ENCODE measurements at places on chromosomes 12 and 14.

GRCh38 chr12:124227951-124228711, 66.8 kb upstream of the RFLNA start:
- no peak for DNase-seq

DNA sequence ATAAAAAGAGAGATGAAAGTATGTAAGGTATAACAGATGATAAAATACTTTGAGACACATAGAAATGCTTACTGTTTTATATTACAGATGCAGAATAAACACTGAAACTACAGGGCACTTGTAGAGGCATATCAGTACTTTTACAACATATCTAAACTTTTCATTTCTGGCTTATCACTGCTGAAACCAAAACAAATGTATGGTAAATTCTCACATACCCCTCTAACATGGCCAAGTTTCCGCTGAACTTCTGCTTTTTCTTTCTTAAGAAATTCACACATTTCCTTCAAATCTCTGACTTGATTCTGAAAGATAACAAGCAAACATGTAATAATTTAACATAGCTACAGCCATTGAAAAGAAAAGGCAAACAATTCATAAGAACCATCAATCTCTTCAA, 33.3 kb upstream of the C12orf50 start:
- no peak for DNase-seq

GRCh38 chr12:13471471-13471870, 274.9 kb downstream of the EMP1 start:
- DNase-seq, result no peak

DNA sequence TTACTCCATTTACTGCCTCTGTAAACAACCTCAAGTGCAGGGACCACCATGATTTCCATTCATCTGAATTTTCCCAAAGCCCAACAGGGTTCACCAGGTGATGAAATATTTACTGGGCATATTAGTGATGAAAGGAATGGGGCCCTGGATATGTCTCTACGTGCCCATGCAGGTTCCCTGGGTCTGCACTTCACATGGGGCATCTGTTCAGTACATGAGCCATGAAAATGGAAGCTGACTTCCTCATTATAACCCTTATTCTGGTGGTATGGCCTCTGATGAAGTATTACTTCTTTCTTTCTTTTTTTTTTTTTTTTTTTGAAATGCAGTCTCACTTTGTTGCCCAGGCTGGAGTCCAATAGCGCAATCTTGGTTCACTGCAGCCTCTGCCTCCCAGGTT, 26.5 kb upstream of the CORO1C start:
- DNase-seq, result no peak

DNA sequence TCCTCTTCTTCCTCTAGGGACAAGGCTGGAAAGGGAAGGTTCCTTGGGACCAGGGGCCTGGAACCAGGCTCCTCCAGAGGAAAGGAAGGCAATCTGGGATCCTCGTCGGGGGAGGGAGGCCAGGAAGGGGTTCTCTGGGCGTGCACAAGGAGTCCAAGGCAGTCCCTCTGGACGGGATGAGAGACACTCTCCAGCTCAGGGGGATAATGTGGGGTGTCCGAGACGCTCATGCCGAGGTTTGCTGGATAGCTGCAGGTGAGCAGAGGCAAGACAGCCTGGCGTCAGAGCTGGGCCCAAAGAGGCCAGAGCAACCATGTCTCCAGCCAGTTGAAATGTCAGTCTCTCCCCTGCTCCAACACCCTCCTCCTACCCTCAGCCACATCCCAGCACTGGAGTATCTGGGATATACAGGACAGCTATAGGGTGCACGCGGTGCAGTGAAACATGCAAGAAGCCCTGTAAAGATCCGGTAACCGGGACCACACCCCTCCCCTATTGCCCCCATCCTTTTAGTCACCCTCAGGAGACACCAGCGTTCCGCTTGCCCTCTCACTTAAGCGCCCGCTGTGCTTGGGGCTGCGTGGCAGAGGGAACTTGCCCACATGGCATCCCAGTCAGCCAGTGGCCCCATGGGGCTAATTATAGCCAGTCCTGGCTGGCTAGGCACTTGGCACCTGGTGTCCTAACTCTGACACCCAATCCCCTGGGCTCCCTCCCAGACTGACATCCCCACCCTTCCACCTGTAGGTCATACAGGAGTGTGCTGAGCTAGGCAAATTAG, at the start of gene KLHL33:
Gene KLHL33 (minus strand): TSS at position 585 of the 781 bp plus-strand sequence. CDS start 355 bp downstream, at position 230.
- DNase-seq, result no peak

- peak; percentile 27 for DNase-seq
Measured at GRCh38 chr14:103848175-103849077, 1.1 kb upstream of the PPP1R13B start.

GRCh38 chr12:121452340-121452984, 52.5 kb downstream of the RNF34 start:
- peak; percentile 77 for DNase-seq

DNA sequence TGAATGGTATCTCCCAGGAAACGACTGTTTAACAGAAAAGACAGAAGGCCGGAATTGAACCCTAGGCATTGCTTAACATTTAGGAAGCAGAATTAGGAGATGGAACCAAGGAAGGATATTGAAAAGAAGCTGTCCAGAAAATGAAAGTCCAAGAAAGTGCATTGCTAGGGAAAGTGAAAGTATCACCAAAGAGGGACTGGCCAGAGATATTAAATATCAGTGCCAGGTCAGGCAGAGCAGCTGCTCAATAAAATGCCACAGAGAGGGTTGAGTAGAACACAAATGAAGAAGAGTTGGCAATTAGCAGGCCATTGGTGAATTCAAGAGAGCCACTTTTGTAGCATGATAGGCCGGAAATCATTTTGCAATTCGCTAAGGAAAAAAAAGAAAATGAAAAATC, 101.6 kb downstream of the CFAP54 start:
- no peak for DNase-seq

GRCh38 chr14:23299211-23299957, 3.3 kb downstream of the PPP1R3E start:
- DNase-seq, result no peak

GRCh38 chr14:93103392-93104080, 12.2 kb downstream of the ITPK1 start:
- no peak for DNase-seq

DNA sequence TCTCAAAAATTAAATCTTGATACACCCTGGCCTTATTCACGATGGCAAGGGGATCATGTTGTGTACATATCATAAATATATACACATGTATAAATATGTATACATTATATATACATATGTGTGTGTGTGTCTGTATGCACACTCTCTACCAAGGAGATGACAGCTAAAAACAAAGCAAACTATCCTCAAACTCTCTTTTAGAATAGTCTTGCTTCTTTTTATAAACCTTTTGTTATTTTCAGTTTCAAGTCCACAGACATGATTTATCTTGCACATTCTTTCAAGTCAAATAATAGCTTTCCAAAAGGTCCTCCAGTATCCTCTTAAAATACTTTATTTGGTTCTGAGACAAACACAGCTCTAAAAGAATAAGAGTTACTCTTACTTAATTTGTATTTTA, 8.4 kb downstream of the ANO6 start:
- DNase-seq, result no peak

DNA sequence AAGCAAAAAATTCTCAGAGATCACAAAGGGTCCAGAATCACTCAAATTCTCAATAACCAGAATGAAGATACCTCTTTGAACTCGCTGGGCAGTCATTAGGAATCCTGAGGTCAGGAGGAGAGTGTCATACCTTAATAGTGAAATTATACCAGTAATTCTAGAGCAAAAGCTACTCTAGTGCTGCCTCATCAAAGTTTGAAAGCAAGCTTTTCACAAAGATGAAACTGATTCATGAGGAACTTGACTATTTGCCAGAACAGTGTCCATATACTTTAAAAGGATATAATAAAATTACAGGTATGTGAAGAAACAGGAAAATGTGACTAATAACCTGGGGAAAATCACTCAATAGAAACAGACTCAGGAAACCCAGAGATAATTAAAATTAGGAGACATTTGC, 44.5 kb downstream of the EML5 start:
- DNase-seq, result no peak

GRCh38 chr14:105006831-105007592, 13.9 kb downstream of the CDCA4 start:
- no peak for DNase-seq

DNA sequence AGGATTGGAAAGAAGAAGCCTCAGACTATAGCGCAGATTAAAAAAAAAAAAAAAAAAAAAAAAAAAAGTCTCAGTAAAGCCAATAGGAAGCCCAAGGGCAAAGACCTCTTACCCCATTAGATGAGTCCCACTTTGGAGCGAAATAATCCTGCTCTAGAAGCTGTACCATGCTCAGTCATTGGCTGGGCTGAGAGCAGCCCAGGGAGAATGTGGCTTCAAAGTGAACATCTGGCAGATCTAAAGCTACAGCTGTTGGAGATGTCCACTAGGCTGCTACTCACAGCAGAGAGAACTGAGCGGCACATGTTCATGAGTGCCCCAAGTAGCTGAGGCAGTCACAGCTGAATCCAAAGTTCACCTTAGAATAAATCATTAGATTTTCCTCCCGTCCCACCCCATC, 560.9 kb downstream of the MED13L start:
- DNase-seq, result no peak

GRCh38 chr12:78641837-78642423, 222.6 kb upstream of the SYT1 start:
- no peak for DNase-seq

DNA sequence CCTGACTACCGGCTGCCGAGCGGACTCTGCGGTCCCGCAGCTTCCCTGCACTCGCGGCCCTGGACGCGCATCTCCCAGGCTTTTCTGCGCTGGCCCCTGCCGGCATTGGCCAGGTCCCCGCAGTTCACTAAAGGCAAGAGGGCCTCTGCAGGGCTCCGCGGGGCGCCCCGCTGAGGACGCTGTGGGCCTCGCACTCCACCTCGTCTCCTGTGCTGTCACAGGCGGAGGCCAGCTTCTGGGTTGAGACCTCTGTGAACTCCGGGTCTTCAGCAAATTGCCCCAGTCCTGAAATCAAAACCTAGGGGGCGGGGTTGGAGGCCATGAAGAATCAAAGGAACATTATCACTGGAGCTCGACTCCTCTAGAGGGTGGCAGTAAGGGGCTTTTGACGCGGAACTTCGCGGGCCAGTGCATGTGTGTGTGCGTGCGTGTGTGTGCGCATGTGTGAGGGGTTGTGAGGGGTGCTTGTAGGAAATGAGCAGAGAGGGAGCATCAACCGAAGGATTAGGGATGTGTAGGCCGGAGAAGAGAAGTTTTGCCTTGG, 68.5 kb upstream of the CAPRIN2 start:
- peak; percentile 74 for DNase-seq

GRCh38 chr14:33282331-33283230, 343.9 kb downstream of the NPAS3 start:
- DNase-seq, result peak; percentile 37

GRCh38 chr12:105554856-105555255, 224.4 kb downstream of the C12orf75 start:
- no peak for DNase-seq

DNA sequence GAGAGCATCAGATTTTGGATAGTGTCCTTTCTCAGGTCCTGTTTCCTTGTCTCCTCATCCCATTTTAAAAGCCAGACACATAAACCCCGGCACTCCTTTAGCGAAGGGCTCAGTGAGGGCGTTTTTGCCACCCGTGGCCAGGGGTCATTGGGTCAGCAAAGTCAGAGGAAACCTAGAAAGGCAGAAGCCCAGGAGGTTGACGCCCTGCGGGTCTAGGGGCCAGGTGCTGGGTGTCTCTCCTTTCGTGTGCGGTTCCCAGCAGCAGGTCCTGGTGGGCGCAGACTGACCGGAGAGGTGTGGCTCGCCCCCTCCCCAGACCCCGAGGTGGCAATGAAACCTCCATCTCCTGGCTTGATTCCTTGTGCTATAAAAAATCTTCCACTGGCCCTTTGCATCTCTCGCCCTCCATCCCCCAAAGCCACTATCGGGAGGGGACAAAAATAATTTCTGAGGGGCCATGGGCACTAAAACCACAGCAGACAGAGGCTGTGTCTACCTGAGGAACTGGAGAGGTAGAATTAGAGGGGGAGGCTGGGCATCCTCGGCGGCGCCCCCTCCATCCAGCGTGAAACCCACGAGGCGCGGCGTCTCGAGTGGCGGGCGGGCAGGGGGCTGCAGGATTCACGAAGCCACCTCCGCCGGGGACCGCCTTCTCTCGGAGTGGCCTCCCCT, 858 bp upstream of the FRMD6 start:
- no peak for DNase-seq

GRCh38 chr12:27682534-27682933, 13.7 kb upstream of the REP15 start:
- DNase-seq, result no peak

GRCh38 chr14:104442107-104442551, 137.4 kb upstream of the C14orf180 start:
- peak; percentile 10 for DNase-seq

GRCh38 chr12:115736360-115736759, 541.1 kb downstream of the MED13L start:
- no peak for DNase-seq

DNA sequence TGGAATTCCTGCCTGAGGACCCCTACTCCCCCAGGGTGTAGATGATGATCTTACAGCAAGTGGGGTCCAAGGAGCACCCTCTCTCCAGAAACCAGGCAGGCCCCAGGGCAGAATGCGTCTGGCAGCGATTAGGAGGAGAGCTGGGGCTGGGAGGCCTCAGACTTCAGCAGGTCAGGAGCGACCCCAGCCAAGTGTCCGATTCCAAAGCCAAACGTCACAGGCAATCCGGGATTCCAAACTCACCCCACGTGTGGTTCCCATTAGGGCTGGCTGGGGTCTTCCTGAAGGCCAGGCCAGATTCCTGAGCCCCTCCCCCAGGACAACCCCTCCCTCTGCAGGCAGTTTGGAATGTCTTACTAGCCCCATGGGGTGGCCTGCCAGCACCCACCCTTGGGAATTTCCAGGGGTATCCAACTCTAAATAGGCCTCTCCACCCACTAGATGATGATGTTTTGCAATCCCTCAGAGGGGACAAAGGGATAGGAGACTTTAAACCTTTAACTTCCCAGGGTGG, 17.3 kb upstream of the FIGNL2 start:
- DNase-seq, result no peak

- no peak for DNase-seq
Measured at GRCh38 chr14:23347406-23348296, 5.0 kb downstream of the SLC22A17 start.
